Fibroblast of skin of right biceps (primary cell): ENCODE measurements at places on chromosomes 13 and 19.

DNA sequence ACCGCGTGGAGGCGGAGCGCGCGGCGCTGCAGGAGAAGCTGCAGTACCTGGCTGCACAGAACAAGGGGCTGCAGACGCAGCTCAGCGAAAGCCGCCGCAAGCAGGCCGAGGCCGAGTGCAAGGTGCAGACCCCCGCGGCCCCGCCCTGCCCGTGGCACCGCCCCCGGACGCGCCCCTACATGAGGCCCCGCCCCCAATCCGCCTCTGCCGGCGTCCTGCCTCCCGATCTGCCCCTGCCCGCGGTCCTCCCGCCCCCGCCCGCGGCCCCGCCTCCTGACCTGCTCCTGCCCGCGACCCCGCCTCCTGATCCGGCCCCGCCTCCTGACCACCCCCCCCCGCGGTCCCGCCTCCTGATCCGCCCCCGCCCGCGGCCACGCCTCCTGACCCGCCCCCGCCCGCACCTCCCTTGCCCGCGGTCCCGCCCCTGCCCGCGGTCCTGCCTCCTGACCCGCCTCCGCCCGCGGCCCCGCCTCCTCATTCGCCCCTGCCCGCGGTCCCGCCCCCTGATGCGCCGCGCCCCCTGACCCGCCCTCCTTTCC, 11.7 kb downstream of the PRR36 start:
- peak; percentile 64 for DNase-seq

GRCh38 chr13:80340651-80341100, 250 bp downstream of the SPRY2 start:
- DNase-seq: peak; percentile 72

GRCh38 chr19:5492281-5492634, 37.0 kb downstream of the ZNRF4 start:
- no peak for DNase-seq

DNA sequence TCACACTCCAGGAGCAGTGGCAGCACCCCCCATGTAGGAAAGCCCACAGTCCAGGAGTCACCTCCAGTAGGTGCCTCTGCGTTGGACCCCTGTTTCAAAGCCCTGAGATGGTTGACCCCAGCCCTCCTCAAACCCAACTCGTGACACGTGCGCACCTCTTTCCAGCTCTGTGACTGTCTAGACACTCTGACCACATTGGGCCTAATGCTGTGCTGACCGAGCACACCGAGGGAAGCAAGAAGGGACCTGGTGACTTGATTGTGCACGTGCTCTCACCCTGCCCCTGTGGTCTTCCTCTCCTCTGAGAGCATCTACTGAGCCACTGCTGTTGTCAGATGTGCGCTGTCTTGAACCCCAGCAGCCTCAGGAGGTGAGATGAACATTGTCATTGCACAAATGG, 22.9 kb upstream of the SLC35E1 start:
- DNase-seq: no peak

DNA sequence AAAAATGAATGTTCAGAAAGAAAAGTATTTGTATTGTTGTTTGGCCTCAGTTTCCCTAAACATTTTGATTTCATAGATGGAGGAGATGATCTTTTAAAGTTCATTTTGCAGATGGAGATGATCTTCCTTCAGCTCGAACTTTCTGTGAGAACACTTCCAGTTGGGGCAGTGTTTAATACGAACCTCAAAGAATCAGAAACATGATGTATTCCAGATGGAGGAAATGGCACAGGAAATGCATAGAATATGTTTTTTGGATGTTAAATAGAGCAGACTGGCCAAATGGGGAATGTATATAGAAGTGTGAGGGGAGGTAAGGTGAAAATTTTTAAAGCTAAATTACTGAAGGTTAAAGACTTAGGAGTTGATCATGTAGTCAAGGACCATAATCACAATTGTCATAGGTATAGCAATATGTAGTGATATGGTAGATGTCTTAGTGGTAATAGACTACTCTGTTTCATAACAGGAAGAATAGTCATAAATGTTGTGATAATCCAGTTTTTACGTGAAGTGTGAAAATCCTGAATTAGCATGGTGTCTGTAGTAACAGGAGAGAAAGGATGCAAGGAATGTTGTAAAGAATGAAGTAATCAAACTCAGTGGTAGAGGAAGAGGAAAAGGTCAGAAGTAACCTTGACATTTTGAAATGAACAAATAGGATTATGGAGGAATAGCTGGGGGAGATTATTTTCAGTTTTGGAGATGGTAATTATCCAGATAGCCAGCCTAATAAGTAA, 5.1 kb downstream of the RAP2A start:
- peak; percentile 20 for DNase-seq

GRCh38 chr19:18428787-18429674, 8.9 kb downstream of the ISYNA1 start:
- peak; percentile 91 for DNase-seq
